Prostate gland (tissue), 2 donors: ENCODE measurements at places on chromosomes 1 and 21.
A peak's percentile ranks its signal among the peaks of the same experiment; 100 is the strongest.

- peaks cover 36% of the 10 kb centered on the region for H3K4me1 ChIP-seq
- DNase-seq = no peak
- H3K27me3 ChIP-seq = no peaks in the 10 kb centered on the region
- H3K4me3 ChIP-seq = no peak overlapping the region
- no peaks in the 10 kb centered on the region for H3K36me3 ChIP-seq
Observed at GRCh38 chr21:42532466-42533181, 19.0 kb downstream of the SLC37A1 start.

DNA sequence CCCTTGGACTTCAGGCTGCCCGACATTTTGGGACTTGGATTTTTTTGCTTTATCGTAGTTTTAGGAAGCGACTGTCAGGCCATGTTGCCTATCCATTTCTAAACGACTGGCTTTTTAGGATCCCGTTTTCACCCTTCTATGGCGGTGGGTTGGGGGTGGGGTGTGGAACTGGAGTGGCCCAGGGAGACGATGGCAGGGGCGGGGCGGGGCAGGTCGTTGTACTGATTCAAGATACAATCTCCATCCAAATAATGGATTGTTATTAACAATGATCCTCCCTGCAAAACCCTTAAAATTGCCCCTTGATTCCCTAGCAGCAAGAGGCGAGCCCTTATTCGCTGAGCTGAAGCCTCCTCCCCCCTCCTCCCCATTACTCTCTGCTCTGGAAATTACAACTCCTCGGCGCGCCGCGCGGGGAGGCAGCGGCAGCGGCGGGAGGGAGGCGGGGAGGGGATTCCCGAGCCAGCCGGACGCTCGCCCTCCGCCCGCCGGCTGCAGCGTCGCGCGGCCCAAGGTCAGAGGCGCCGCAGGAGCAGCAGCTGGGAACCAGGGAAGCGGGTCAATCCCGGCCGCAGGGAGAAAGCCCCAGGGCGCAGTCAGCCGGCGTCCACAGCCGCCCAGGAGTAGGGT is at the start of gene TRIM67:
TSS of gene TRIM67 (plus strand) at position 392 of the 630 bp plus-strand sequence. CDS start 912 bp downstream, outside the sequence.
- H3K4me3 ChIP-seq = peak within 1 kb of the TSS; percentile 24
- H3K36me3 ChIP-seq = no peaks in the 10 kb centered on the region
- H3K4me1 ChIP-seq = peaks cover 3% of the 10 kb centered on the region
- no peak for DNase-seq
- H3K27me3 ChIP-seq = peaks cover 19% of the 10 kb centered on the region

DNA sequence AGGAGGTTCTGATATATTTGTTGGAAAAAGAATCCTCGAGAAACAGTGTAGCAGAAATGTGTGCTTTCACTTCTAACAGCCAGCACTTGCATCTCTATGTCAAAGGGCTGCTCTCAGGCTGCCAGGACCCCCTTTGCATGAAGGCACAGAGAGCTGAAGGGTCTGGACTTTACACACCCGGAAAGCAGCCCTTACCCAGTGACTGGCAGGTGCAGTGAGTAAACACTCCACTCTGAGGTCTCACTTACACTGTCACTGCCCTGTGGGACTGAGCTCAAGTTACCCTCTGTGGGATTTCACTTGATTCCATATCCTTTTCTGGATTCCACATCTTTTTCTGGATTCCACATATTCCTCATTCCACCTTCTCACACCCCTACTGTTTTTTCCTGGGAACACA is 40.8 kb upstream of the PPP2R5A start:
- H3K27ac ChIP-seq = no peak overlapping the region
- no peaks in the 10 kb centered on the region for H3K27me3 ChIP-seq
- no peak for DNase-seq

- H3K4me1 ChIP-seq = no peaks in the 10 kb centered on the region
- no peaks in the 10 kb centered on the region for H3K36me3 ChIP-seq
- no peak for DNase-seq
Observed at GRCh38 chr1:114457675-114458236, 53.2 kb downstream of the TRIM33 start.

GRCh38 chr1:204545202-204545601 is 29.0 kb downstream of the MDM4 start:
- H3K27ac ChIP-seq = no peak overlapping the region
- no peaks in the 10 kb centered on the region for H3K27me3 ChIP-seq
- H3K4me1 ChIP-seq = no peaks in the 10 kb centered on the region
- no peaks in the 10 kb centered on the region for H3K36me3 ChIP-seq

- peak overlapping the region; percentile 94 for H3K27ac ChIP-seq
- no peaks in the 10 kb centered on the region for H3K36me3 ChIP-seq
- H3K4me1 ChIP-seq = no peaks in the 10 kb centered on the region
- H3K27me3 ChIP-seq = no peaks in the 10 kb centered on the region
Observed at GRCh38 chr1:7783178-7783711, 846 bp upstream of the PER3 start.

- no peaks in the 10 kb centered on the region for H3K27me3 ChIP-seq
- no peak for DNase-seq
- no peak overlapping the region for H3K27ac ChIP-seq
- no peaks in the 10 kb centered on the region for H3K36me3 ChIP-seq
- no peaks in the 10 kb centered on the region for H3K4me1 ChIP-seq
Observed at GRCh38 chr1:104125266-104125665, 375.6 kb downstream of the AMY1C start.

GRCh38 chr1:187928288-187928687 is 1099.5 kb downstream of the PLA2G4A start:
- no peak overlapping the region for H3K4me3 ChIP-seq
- no peak overlapping the region for H3K27ac ChIP-seq
- H3K27me3 ChIP-seq = no peaks in the 10 kb centered on the region
- H3K36me3 ChIP-seq = no peaks in the 10 kb centered on the region
